ENCODE measurements at places on chromosomes 2 and 18. TPM values are rescaled to one million over a fixed set of nuclear protein-coding genes. Genes with fewer than 3 reads are reported as not detected.

Gene UGT1A4
- not detected for total RNA-seq

Gene LRRC30
- total RNA-seq = not detected

Gene BCL2
- 81.3 TPM for total RNA-seq

Gene SERPINB11
- not detected for total RNA-seq

Gene LAMA3
- not detected for total RNA-seq

Gene DLGAP1
- 0.99 TPM for total RNA-seq

Gene SH3BP4
- total RNA-seq = 0.28 TPM

Gene CXCR4
- total RNA-seq = 92.7 TPM

Gene GRB14
- total RNA-seq = not detected

- no peak for DNase-seq
Measured at GRCh38 chr18:59715966-59716369, 18.7 kb upstream of the CCBE1 start.

GRCh38 chr18:75455249-75456198 lies 28.0 kb upstream of the SMIM21 start:
- peak; percentile 51 for DNase-seq

DNA sequence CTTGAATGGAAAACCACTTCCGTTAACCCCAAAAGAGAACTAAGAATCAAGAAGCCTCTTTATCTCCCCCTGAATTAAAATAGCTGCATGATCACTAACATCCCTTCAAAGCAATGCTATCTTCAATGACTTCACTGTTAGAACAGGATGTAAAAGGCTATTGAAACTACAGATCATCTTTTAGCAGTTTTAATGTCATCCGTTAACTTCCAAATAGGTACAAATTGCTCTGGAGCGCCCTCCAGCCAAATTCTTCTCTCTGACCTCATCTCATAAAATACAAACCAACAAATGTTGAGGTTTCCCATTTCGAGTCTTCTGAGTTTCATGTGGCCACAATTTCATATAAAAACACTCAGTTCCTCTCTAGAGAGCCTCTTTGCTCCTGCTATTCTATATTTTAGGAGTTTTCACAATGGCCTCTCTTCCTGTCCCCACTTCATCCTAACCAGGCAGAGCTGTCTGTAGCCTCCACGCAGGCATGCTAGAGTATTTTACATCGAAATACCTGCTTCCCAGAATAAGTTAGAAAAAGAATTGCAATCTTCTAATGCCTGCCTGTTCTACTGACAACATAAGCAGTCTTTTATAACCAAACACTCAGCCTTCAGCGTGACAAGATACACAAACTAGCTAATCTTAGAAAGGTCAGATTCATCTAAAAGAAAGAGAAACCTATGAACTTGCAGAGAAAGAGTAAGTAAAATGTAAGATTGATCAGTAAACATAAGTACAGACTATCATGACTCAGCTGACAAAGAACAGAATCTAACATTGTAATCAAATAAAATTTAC lies 37.9 kb downstream of the B4GALT6 start:
- DNase-seq = no peak

- no peak for DNase-seq
Measured at GRCh38 chr2:144219979-144220378, 299.9 kb downstream of the ZEB2 start.

DNA sequence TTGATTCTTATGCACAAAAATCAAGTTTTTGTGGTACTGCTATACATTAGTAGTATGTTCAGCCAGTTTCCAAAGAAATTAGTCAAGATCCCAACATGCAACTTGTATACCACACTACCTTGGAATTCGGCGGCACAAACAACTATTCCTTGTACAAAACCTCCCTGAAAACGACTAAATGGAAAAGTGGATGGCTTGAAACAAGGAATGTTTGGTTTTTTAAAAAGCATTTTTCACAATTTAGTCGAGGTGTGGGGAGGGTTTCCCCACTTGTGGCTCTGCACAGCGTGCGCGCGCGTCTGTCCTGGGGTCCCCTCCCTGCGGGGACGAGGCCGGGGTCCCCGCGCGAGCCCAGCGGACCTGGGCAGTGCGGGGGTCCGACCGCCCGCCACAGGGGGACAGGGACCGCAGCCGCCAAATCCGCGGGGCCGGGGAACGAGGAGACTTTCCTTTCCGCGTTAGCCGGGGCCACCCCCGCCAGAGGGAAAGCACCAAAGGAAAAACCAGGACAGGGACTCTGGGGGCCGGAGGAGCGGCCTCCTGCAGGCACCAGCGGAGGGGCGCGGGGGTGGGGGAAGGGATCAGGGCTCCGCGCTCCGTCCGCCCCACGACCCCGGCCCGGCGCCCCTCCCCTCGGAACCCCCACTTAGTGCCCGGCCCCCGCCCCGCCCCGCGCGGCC lies 534 bp upstream of the SOCS6 start:
- peak; percentile 58 for DNase-seq

DNA sequence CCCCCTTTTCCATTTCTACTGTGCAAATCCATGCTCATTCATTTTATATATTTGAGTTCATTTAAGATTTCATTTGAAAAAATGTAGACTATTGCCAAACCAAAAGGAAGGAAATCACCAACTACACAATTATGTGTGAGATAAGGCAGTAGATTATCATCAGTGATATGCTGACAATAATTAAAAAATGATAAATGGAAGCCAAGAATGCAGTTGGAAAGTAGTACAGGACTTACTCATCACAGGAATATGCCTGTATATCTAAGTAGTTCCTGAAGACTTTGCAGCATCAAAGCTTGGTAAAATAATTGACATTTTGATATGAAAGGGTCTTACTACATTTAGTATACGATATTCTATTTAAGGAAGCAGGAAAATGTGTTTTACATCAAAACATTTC lies 166.1 kb upstream of the OTX1 start:
- no peak for DNase-seq

DNA sequence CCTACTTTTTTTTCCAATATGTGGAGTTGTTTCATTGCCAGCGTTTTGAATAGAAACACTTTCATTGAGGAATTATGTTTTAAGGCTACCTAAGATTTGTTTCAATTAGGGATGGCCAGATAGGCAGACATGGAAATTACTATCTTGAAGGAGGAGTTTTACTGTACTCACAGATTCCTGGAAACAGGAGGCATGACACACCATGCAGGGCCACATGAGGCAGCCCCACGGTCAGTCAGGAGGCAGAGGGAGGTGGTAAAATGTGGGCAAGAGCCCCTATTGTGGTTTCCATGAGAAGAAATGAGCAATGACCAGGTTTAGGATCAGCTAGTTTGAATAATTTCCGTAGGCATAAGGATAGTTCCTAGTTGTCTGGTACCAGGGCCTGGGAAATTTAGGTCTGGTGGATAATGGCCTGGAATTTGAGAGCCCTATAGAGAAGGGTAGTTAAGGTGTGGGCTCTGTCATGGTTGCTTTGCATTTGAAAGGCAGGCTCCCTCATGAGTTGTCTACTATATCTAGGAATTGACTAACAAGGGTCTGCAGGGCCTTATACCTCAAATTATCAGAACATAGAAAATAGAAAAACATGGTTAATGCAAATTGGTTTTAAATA lies 360.0 kb upstream of the KCNJ3 start:
- DNase-seq = no peak

GRCh38 chr2:86065512-86065911 lies 40.2 kb downstream of the POLR1A start:
- DNase-seq = no peak

- no peak for DNase-seq
Measured at GRCh38 chr2:187329586-187329985, 118.5 kb downstream of the CALCRL start.

GRCh38 chr2:176080540-176081375 lies 3.0 kb downstream of the EVX2 start:
- DNase-seq = peak; percentile 61

- DNase-seq = no peak
Measured at GRCh38 chr2:147101941-147102790, 742.7 kb upstream of the ACVR2A start.

GRCh38 chr18:9894454-9895068 lies 8.8 kb downstream of the TXNDC2 start:
- DNase-seq = no peak

DNA sequence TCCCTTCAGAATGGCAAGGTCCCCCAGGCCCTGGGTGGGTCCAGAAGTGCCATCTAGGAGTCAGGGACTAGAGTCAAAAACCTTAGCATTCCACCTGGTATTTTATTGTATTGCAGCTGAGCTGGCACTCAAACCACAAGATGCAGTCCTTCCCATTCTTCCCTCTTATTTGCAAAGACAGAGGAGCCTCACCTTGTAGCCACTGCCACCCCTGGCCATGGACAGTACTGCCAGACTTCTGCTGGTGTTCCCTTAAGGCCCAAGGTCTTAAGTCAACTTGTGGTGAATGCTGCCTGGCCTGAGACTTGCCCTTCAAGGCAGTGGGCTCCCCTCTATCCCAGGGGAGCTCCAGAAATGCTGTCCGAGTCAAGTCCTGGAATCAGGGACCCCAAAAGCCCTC lies 6.9 kb downstream of the UGT1A10 start:
- no peak for DNase-seq

- no peak for DNase-seq
Measured at GRCh38 chr2:505941-506340, 171.3 kb downstream of the TMEM18 start.

DNA sequence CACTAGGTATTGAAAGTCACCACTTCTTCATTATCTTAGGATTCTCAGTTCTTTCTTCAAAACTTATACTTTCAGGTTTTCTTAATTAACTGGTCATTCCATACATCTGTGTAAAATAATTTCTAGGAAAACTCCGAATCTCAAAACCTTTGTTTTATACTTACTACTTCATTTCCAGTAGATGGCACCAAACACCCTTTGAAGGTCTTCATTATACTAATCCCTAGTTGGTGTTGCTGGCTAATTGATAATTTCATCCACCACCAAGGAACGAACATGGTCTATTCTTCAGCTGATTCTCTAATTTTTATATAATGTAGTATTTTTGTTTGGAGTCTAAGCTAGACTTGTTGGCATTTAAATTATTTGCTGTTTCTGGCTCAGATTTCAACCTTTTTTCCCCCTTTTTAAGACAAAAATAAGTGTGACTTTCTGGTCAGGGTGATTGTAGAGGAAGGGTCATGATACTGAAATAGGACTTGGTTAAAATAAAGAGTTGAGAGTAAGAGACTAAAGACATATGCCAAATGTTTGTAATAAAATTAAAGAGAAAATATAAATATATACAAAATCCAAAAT lies 2.8 kb upstream of the MXD1 start:
- DNase-seq = peak; percentile 70

DNA sequence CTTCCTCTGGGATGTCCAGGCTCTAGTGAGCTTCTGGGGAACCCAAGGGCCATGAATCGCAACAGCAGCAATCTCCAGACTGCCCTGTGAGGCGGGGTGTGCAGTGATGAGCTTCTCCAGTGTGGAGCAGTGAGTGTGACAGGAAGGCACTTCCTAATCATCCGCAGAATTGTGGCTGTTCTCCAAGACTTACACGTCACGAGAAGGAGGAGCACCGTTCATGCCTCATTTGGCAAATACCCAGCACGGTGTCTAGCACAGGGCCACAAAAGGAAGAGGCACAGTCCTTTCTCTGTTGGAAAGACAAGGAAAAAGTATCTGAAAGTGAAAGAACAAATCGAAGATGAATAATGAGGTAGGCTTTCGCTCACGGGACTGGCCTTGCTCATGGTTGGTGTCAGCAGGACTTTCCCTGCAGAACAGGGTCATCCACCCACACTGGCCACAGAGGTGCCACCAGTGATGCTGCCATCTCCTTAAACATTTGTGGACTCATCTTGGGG lies 125.1 kb upstream of the HAAO start:
- no peak for DNase-seq

- DNase-seq = no peak
Measured at GRCh38 chr2:37098416-37099118, 14.2 kb downstream of the GPATCH11 start.

DNA sequence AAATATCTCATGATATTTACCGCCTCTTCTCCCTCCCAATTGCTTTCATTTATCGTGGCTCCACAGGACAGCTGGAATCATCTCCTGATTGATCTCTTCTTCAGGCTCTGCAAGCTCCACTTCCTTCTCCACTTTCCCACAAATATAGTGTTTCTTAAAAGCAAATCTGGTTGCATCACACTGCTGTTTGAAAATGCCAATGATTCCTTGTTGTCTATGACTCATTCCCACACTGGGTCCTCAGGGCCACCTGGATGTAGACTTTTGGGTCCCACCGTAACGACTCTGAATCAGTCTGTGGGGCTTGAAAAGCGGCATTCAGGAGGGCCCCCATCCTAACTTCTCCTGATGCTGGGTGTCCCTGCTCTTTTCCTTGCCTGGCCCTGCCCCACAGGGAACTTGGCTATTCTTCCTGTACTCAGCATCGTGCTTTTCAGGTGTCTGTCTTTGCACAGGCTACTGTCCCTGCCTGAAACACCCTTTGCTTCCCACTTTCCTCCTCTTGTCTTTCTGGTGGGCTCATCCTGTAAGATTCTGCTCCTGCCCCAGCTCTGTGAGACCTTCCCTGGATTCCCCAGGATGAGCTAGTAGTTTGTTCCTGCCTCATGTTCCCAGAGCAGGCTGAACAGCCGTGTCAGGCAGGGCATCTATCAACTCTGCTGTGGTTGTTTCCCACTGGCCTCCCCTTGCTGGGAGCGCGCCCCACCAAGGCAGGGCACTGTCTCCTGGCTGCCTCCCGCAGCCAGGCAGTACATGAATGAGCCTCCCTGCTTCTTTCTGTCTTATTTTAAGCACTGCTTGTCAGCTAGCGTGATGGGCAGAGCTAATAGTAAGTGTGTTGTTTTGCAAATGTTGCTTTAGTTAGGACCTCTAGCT lies 111.9 kb downstream of the KCTD1 start:
- no peak for DNase-seq

- DNase-seq = no peak
Measured at GRCh38 chr2:71243634-71244301, 16.9 kb upstream of the PAIP2B start.

DNA sequence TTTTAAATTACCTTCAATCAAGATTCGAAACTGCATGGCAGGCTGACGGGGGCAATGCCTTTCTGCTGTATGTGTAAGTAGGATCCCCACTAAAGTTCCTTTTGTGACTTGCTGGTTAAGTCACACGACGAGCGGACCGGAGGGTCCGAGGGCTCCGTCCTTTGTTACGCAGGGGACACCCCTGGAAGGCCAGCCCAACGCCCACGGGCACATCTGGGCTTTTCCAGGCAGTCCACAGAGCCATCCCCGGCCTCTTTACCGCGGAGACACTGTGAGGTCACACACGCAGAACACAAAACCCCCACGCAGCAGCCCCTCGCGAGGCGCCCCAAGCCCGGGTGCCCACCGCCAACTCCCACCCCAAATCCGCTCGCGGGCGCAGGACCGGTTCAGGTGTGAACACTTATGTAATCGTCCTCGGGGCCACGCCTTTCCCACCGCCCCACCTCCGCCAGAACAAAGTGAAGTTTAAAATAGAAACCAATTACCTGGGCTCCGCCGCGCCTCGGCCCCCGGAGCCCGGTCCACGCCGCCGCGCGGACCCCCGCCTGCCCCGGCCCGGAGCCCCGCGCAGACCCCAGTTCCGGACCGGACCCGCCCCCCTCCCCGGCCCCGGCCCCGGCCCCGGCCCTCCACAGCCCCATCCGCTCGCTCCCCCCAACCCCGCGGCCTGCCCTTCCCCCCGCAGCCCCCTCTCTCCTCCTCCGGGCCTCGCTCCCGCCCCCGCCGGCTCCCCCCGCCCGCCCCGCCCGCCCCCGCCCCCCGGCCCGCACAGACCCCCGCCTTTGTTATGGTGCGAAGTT lies 4.2 kb downstream of the ZNF516 start:
- DNase-seq = peak; percentile 81

GRCh38 chr2:8134985-8135682 lies 546.7 kb upstream of the ID2 start:
- no peak for DNase-seq
